G401 (cell line): ENCODE measurements at places on chromosomes 16 and 17. TPM values are rescaled to one million over a fixed set of nuclear protein-coding genes. Genes with fewer than 3 reads are reported as not detected.
A peak's percentile ranks its signal among the peaks of the same experiment; 100 is the strongest.

The NPIPB6 gene
- 1.4 TPM in 1 of 2 replicates, not detected in the other for total RNA-seq

The KRTAP3-2 gene
- not detected in 2 replicates for total RNA-seq

The KIAA0513 gene
- total RNA-seq, result 5.5 and 10.5 TPM in 2 replicates

The MEIOC gene
- not detected in 2 replicates for total RNA-seq

The TPSG1 gene
- not detected in 2 replicates for total RNA-seq

The MT4 gene
- not detected in 2 replicates for total RNA-seq

The KRTAP4-4 gene
- total RNA-seq, result not detected in 2 replicates

The SLC5A10 gene
- not detected in 2 replicates for total RNA-seq

The HOXB5 gene
- total RNA-seq, result 1.7 TPM in 1 of 2 replicates, not detected in the other

The CACNG3 gene
- not detected in 2 replicates for total RNA-seq

The ANKS4B gene
- total RNA-seq, result not detected in 2 replicates

The RPS6KB1 gene
- total RNA-seq, result 16.6 and 23.0 TPM in 2 replicates

The CTF1 gene
- 2.1 and 2.4 TPM in 2 replicates for total RNA-seq

DNA sequence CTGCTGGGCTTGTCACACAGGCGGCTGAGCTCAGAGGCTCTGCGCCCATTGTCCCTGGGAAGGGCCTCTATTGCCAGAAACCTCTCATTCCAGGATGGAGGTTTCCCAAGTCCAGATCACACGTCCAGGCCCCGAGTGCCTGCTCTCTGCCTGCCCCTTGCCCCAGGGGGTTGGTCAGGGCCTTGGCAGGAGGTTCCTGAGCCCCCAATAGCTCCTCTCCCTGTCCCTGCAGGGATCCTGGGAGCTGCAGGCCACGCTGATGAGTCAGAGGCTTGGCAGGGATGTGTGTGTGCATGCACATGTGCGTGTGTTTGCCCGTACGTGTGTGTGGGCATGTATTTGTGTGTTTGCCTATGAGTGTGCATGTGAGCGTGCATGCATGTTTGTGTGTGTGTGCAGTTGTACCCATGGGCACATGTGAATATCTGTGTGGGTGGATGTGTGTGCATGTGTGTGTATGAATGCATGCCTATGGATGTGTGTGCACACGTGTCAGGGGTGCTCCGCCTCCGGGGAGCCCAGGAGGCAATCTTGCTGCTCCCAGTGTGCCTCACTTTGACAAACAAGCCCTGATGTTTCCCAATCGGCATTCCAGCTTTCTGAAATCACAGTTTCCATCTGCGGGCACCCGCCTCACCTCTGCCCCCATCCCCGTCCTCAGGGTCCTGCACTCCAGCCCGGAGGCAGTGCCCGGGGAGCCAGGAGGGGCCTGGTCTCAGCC is 98.4 kb upstream of the GSE1 start:
- peak; percentile 65 for DNase-seq

DNA sequence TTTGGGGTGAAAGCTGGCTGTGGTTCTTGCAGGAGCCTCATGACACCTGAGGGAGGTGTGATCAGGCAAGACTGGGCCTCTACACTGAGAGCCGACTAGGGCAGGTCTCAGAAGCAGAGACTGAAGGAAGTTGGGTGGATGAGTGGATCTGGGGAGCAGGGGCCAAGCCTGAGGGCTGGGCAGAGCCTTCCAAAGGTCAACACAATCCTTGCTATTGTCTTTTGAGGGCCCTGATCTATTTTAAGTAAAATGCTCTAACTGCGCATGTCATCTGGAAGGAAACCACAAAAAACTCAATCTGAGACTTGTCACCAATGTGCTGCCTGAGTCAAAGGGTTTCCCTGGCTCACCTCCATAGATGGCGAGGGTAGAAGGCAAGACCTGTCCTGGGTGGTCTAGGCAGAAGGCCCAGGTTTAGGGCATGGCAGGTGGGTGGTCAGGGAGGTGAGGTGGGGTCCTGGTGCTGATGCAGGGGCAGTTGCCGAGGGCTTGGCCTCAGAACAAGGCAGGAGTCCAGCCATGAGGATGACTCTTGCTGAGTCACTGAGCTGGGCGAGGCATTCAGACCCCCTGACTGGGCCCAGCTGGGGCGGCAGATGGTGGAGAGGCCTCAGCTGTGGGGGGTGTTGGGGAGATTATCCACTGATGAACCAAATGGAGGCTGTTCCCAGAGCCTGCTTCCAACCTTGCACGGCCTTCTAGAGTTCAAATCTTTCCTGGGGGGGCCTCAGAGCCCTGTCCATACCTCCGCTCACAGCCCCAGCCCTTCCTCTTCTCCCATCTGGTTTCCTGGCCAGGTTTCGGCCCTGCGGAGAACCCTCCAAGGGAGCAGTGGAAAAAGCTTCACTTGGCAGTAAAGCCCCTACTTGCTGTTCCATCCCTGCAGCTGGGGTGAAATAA is 5.1 kb downstream of the MVP start:
- peak; percentile 99 for DNase-seq

DNA sequence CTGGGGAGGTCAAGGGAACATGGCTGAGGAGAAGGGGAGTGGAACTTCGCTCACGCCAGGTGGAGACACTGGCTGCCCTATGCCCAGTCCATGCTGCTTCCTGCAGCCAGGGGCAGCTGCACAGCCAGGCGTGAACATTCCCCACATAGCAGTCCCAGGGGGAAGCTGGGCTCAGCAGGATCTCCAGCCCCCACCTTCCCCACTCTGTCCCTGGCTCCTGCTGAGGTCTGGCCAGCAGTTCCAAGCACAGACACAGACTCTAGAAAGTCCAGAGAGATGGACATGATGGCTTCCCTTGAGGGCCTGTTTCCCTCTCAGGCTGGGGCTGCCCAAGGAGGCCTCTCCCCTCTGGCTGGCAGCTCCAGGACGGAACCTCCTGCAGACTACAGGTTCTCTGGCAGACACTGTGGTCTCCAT is 9.3 kb downstream of the JUP start:
- DNase-seq, result no peak

DNA sequence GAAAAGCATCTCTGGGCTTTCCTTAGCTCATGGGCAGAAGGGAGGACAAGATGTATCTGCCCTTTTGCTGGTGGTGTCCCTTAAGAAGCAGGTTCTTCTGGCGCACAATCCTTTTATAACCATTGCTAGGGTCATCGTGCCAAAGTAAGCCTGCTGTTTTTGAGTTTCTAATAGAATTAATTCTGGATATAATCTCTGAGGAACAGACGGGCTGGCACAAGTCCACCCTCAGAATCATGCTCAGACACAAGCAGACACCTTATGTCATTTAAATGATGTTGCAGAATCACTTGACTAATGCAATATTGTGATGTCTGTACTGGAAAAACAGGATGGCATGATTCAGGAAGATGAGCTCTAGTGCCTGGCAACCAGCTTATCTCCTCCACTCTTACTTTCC is 18.8 kb upstream of the MMD start:
- DNase-seq, result peak; percentile 62

- no peak for DNase-seq
These were observed 112.5 kb downstream of the HAPSTR1 start for GRCh38 chr16:9203956-9204355.

DNA sequence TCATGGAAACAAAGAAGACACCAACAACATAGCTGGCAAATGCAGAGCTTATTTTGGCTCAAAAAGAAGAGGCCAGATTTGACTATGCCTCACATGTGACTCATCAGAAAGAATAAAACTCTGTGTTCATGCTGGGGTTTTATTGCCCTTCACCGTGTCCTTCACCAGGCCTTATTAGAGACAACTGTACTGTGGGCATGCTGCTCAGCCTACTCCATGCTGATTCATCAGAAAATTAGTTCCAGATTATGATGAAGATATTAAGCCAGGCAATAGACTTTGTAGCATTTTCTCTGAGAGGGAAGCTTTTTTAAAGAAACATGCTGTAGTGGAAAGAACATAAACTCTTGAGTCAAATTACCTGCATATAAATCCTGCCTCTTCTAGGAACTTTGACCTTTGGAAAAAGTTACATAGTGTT is 89.8 kb downstream of the CYB561 start:
- no peak for DNase-seq

DNA sequence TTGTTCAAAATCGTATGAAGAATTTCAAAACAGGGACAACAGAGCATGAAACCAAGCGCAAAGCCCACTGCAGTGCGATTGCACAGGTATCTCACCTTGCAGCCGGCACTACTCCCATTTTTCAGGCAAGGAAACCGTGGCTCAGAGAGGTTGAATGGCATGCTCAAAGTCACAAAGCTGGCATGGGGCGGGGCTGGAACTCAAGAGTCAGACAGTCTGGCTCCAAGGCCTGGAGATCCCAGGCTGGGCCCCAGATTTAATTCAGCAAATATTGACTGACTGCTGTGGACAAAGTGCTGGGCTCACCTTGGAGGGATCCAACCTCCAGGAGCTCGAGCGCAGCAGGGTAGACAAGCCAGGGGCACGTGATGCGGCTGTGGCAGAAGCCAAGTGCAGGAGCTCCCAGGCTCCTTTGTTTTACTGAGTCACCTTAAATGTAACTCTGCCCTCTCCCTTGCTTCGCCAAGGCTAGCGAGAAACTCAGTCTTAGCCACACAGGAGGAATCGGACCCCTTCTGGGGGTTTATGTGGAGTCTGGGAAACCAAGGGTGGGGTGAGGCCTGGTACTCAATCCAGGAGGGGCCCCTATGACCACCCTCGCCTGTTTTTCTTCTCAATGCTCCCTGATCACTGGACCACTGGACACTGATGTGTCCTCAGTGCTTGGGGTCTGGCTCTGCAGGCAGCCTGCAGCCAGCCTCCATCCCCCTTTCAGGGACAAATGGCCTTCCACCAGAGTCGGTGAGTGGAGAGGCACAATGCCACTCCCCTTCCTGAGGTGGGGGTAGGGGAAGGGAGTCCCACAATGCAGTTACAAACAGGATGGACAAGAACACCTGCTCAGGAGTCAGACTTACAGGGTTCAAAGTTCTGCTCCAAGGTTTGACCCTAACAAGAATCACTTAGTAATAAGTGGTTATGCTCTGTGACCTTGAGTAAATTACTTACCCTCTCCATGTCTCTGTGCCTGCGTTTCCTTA is 3.9 kb upstream of the SPATA20 start:
- DNase-seq, result no peak

DNA sequence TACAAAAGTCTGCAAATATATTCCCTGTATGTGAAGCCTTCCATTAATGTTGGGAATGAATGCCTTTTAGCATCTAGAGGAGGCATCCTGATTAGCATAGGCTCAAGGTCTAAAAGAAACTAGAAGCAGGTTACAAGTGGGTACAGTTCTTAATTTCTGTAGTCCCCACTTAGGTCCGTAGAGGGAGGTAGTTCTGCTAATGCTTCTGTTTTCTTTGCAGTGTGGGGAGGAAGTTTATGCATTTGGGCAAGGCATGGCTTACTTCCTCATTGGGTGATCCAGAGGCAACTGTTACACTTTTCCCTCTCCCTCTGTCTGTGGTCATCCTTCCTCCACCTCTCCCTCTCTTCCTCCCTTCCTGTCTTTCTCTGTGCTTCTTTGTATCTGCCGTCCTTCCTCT is 108.4 kb upstream of the ZKSCAN2 start:
- no peak for DNase-seq

DNA sequence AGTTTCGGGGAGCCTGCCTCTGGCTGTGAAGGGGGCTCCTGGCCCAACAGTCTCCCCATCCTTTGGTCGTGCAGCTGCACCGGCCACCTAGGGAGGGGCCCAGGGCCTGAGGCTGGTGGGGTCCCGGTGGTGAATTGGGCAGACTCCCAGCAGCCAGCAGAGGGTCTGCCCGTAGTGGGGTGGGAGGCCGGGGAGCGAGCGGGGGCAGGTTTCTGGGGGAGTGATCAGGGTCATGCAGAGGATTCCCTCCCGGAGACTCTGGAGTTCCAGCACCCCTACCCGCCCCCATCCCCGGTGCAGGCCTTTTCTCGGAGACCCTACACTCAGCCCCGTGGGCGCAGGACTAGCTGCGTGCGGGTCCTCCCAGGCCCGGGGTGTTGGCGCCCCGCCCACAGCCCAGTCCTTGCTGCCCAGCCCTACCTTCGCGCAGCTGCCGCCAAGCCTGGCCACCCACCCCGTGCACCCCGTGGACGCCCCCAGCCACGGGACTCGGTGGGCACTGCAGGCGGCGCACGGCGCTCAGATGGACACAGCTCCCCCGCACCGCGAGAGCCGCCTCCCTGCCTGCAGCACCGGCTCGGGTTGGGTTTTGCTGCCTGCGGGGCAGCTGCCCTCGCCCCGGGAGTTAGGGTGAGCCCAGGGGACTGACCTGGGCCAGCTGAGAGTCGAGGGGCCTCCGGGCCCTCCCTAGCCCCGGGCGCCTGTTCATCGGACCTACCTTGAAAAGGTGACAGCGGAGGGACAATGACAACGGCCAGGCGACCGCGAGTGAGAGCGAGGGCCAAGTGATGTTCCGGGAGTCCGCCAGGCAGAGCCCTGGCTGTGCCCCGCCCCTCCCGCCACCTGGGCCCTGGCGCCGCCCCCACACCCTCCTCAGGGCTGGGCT is at the start of gene GNG13:
Gene GNG13 (minus strand): TSS at position 787 of the 886 bp plus-strand sequence. CDS start 1,657 bp downstream, outside the sequence.
- no peak for DNase-seq

GRCh38 chr16:66553223-66553622 is 847 bp downstream of the CKLF start:
- DNase-seq, result no peak

DNA sequence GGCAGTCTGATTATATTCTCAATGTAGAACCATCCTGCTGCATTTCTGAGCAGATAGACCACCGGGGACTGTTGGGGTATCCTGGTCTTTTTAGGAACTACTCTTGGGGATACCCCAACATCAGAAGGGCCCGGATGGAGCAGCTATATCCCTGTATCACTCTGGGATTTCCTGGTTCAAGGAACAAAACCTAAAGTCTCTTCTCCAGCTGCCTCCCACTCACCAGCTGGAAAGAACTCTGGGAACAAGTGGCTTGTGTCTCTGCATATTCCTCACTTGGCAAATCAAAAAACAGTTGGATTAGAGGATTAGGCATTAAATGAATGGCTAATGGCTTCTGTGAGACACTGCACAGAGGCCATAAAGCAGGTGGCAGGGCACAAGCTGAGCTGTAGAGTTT is 62.3 kb upstream of the HS3ST2 start:
- DNase-seq, result no peak

- no peak for DNase-seq
These were observed 718 bp downstream of the ATP2A3 start for GRCh38 chr17:3963237-3964201.

GRCh38 chr17:1908699-1909309 is 79.0 kb downstream of the RPA1 start:
- peak; percentile 94 for DNase-seq
